ENCODE measurements at places on chromosomes 2 and 18.

DNA sequence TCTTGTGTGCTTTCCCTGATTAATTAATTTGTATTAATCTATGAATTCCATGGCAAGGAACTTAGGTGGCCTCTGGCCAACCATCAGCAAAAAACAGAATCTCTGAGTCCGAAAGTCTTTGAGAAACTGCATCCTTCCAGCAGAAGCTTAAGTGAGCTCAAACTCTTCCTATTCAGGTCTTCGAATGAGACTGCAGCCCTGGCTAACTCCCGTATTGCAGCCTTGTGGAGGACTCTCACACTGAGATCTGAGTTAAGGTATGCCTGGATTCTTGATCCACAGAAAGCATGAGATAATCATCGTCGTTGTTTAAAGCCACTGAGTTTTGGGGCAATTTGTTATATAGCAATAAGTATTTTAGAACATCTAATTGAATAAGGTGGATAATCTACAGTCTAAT, 1143.9 kb upstream of the NXPH2 start:
- no peak for DNase-seq

DNA sequence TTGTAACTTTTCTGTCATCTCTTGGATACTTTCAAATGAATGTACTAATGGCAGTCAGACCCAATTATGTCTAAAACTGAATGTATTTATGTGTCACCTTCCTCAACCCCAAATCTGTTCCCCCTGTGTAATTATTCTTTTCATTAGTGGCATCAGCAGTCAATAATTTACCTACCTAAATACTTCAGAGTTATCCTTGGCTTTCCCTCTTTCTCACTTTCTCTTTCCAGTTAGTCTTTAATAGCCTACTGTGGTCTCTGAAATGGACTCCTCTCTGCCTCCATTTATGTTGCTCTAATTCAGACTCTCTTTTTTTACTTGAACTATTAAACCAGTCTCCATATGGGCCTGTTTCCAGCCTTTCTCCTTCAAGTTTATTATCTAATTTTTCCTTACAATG, 21.0 kb downstream of the C18orf63 start:
- DNase-seq, result no peak

GRCh38 chr2:48600204-48600813, 17.3 kb upstream of the GTF2A1L start:
- no peak for DNase-seq

DNA sequence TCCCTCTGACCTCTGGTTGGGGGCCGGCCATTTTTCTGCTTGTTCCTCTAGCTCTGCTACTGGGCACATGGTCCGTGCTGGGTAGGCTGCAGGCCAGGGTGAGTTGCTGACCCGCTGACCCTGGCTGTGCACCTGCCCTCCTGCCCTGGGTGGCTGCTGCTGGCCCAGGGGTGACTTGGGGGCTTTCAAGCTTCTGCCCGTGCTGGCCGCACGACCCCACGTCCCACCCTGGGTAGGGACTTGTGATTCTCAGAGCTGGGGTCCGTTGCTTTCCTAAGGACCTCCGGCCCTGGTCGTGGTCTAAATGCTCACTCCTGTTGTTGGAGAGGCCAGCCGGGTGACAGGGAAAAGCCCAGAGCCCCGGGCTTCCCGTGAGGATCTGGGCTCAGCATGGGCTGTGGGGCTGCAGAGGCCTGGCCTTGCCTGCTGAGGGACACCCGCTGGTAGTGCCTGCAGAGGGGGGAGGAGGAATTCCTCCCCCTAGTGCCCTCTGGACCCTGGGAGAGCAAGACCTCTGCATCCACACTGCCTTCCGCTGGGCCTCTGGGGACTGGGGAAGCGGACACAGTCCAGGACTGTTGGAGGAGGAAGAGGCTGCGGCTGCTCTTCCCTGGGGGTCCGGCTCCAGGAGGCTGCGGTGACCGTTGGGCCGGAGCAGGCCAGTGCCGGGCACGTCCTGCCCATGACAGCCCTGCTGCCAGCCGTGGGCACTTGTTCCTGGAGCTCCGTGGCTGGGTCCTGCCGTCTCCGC, 6.3 kb upstream of the GAL3ST2 start:
- peak; percentile 2 for DNase-seq

DNA sequence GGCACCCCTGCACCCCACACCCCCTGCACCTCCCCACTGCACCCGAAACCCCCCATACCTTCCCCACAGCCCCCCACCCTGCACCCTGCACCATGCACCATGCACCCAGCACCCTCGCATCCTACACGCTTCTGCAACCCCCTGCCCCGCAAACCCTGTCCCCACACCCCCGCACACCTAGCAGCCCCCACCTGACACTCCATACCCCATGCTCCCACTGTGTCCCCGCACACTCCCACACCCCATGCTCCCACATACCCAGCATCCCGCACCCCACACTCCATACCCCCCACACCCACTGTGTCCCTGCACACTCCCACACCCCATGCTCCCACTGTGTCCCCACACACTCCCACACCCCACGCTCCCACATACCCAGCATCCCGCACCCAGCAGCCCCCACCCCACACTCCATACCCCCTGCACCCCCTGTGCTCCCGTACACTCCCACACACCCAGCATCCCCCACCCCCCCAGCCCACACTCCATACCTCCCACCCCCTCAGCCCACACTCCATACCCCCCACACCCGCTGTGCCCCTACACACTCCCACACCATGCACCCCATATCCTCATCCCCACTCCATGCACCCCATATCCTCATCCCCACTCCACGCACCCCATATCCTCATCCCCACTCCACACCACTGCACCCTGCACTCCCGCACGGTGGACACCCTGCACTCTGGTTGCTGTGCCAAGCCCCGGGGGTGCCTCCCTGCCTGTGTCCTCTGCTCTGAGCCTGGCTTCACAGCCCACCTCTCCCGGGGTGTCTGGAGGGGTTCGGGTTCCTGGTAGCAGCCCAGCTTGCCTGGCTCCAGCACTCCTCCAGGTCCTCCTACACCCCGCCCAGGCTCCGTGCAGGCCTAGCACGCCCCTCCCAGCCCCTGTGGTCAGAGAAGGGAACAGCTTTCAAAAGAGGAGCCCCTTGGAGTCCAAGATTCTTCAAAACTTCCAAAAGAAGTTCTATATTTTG, 93.9 kb upstream of the CTDP1 start:
- DNase-seq, result no peak

- DNase-seq, result no peak
Measured at GRCh38 chr2:104164721-104165252, 689.1 kb upstream of the POU3F3 start.

DNA sequence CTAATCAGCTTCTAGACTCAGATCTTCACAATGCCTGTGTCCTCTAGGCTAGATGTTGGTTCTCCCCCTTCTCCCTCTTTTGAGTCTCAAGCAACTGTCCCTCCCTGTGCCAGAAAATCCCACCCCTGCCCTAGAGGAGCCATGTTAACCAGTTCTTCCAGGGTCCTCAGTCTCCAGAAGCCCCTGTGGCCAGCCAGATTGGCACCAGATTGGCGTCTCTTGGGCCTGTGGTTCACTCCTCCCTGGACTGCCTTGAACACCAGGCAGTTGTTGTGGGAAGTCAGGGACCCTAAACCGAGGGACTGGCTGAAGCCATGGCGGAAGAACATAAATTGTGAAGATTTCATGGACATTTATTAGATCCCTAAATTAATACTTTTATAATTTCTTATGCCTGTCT, 36.6 kb downstream of the CYP26B1 start:
- no peak for DNase-seq

GRCh38 chr2:138081225-138082073, 117.2 kb downstream of the HNMT start:
- no peak for DNase-seq

- peak; percentile 39 for DNase-seq
Measured at GRCh38 chr2:121095257-121096080, 189.5 kb downstream of the TFCP2L1 start.

DNA sequence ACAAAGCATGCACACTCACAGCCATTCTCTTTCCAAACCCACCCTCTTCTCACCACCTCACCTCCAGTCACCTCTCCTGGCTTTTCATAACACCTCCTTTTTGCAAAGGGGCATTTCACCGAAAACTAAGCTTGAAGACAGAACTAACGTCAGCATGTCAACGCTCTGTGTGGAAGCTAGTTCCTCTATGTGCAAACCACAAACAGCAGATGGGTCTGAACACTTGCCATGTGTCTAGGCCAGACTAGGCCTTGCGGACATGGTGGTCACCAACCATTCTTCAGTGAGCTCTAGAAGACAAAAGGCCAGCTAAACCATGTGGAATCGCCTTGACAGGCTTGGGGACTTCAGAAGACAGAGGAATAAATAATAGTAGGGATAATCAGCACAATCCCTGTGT, 148.5 kb downstream of the TXNL1 start:
- DNase-seq, result no peak

- no peak for DNase-seq
Measured at GRCh38 chr2:8761529-8762164, 75.8 kb downstream of the KIDINS220 start.

- no peak for DNase-seq
Measured at GRCh38 chr2:109317471-109318095, 188.6 kb downstream of the SH3RF3 start.

GRCh38 chr2:29423061-29423666, 307.9 kb downstream of the CLIP4 start:
- no peak for DNase-seq

- DNase-seq, result no peak
Measured at GRCh38 chr2:134293719-134294537, 40.1 kb downstream of the MGAT5 start.

- no peak for DNase-seq
Measured at GRCh38 chr2:70743677-70744076, 24.3 kb downstream of the ADD2 start.

GRCh38 chr2:218312267-218312756, 20.0 kb upstream of the TMBIM1 start:
- DNase-seq, result no peak

DNA sequence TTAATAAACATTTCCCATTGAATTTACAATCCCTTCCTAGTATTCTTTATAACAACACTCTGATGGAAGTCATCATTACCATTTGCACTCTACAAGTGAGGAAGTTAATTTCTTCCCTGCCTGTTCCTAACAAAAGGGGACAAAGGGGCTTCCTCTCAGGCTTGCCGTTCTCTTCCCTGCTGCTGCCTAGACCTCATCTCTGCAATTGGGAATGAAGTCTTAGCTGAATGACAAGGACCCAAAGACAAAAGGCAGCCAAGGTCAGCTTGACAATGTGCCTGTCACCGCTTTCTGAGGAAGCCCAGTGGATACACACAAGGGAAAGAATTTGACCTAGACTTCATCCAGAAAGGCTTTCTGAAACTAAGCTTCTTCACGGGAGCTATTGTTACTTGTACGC, 416.4 kb downstream of the CMPK2 start:
- no peak for DNase-seq

- no peak for DNase-seq
Measured at GRCh38 chr2:179612591-179613298, 248.7 kb downstream of the ZNF385B start.

DNA sequence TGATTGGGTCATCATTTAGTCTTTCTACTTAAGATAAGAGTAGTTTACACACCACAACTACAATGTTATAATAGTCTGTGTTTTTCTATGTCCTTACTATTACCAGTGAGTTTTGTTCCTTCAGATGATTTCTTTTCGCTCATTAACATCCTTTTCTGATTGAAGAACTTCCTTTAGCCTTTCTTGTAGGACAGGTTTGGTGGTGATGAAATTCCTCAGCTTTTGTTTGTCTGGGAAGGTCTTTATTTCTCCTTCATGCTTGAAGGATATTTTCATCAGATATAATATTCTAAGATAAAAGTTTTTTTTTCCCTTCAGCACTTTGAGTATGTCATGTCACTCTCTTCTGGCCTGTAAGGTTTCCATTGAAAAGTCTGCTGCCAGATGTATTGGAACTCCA, 38.0 kb upstream of the SLC16A14 start:
- DNase-seq, result no peak

- DNase-seq, result no peak
Measured at GRCh38 chr2:43460611-43461365, 135.1 kb downstream of the THADA start.

DNA sequence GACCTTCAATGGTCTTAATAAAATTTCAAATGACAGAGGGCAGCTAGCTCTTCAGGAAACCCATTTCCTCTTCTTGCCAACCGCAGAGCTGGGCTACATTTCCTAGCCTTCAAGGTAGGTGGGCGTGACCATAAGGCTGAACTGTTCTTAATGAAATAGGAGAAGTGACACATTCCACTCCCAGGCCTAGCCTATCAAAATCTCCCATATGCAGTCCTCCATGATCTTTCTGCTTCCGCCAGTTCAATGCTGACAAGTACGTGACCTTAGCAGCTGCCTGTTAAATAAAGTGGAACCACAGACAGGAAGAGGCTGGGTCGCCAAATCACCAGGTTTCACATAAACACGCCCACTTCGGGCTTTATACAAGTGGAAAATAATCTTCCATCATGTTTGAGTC, 13.2 kb downstream of the SERPINE2 start:
- DNase-seq, result peak; percentile 40

- DNase-seq, result peak; percentile 74
Measured at GRCh38 chr2:74515981-74516633, 1.9 kb downstream of the TLX2 start.

GRCh38 chr2:66575625-66576310, 140.8 kb downstream of the MEIS1 start:
- DNase-seq, result no peak

DNA sequence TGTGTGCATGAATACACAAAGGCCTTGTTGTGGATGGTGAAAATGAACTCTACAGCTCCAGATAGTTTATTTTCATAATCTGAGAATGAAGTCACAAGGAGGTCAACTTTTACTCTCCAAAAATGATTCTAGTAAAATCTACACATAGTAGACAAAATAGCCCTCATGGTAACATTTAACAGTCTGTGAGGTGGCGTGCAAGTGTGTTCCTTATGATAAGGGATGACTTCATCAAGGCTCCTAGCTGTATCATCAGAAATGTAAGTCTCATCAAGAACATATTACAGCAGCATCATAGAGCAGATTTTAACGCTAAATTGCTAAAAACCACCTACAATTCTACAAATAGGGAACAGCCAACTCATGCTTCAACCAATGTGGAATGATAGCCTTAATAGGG, 72.3 kb upstream of the RIOK3 start:
- no peak for DNase-seq

- no peak for DNase-seq
Measured at GRCh38 chr2:69422198-69422597, 15.0 kb downstream of the NFU1 start.

- DNase-seq, result no peak
Measured at GRCh38 chr2:151395509-151396374, 14.0 kb upstream of the RIF1 start.

GRCh38 chr2:45782986-45783385, 131.5 kb downstream of the PRKCE start:
- DNase-seq, result no peak

DNA sequence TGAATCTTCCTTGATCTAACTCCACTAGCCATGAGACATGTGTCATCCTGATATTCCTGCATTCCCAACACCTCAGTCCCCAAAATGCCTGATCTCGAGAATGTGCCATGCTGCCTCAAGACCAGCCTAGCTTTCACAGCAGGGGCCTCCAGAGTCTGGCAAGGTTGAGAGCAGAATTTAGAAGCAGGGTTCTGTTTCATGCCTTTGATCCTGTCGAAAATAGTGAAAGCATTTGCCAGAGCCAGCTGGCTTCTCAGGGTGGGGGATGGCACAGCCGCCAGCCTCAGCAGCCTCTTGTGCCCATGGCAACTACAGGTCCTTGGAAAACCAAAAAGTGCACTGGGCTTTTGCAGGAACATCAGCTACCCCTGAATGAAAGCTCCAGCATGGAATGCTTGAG, 143.5 kb downstream of the RTN4 start:
- DNase-seq, result no peak

GRCh38 chr2:45119038-45119437, 109.8 kb upstream of the SIX2 start:
- DNase-seq, result no peak

- DNase-seq, result no peak
Measured at GRCh38 chr2:7748717-7749415, 831.7 kb downstream of the RNF144A start.

Measured in activated CD4-positive, alpha-beta T cell treated with anti-CD3 and anti-CD28 coated beads, Interleukin-2, amount 50 U/mL, for 48 hours (primary cell).